Stomach (tissue), 19 donors: ENCODE measurements at places on chromosomes 11 and 22. TPM values are rescaled to one million over a fixed set of nuclear protein-coding genes. Genes with fewer than 3 reads are reported as not detected.

DNA sequence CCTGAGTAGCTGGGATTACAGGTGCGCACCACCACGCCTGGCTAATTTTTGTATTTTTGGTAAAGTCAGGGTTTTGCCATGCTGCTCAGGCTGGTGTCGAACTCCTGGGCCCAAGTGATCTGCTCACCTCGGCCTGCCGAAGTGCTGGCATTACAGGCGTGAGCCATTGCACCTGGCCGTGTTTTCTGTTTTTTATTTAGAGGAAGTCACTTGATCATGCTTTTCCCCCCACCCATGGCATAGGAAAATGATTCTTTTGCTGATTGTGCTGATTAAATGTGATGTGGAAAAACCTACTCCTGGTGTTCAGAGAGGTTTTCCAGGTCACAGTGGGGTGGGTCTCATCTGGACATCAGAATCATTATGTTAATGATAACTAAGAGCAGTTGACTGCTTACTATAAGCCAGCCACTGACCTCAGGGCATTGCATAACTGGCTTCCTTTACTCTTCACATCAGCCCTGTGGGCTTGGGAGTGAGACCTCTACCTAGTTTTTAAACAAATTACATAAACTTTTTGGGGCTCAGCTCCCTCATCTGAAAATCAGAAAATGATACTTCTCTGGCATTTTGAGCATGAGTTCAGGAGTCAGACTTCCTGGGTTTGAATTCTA is 71.0 kb downstream of the PTPRJ start:
- DNase-seq: no peak

DNA sequence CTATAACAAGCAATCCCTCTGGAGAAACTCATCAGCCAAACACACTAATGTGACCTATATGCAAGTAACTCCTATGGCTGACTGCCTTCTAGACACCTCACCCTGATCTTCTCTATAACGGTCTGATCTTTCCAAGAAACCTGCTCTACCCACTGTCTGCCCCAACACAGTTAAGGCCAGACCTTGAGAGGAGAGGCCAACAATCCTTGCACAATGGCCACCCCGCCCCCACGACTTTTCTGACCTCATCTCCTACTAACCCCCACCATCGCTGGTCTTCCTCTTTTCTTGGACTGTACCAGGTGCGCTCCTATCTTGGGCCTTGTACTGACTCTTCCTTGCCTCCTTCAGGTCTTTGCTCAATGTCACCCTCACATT is 12.5 kb downstream of the HIRA start:
- DNase-seq: no peak

OR8G1 gene
- not detected for polyA plus RNA-seq

GRCh38 chr22:47333625-47334024 is 571.2 kb downstream of the TBC1D22A start:
- DNase-seq: peak; percentile 52

GRCh38 chr11:97964332-97965004 is 1056.3 kb upstream of the CNTN5 start:
- DNase-seq: no peak

- DNase-seq: no peak
These were observed 88.4 kb upstream of the TEAD1 start for GRCh38 chr11:12585861-12586260.
